ENCODE measurements at places on chromosomes 11 and 22.

DNA sequence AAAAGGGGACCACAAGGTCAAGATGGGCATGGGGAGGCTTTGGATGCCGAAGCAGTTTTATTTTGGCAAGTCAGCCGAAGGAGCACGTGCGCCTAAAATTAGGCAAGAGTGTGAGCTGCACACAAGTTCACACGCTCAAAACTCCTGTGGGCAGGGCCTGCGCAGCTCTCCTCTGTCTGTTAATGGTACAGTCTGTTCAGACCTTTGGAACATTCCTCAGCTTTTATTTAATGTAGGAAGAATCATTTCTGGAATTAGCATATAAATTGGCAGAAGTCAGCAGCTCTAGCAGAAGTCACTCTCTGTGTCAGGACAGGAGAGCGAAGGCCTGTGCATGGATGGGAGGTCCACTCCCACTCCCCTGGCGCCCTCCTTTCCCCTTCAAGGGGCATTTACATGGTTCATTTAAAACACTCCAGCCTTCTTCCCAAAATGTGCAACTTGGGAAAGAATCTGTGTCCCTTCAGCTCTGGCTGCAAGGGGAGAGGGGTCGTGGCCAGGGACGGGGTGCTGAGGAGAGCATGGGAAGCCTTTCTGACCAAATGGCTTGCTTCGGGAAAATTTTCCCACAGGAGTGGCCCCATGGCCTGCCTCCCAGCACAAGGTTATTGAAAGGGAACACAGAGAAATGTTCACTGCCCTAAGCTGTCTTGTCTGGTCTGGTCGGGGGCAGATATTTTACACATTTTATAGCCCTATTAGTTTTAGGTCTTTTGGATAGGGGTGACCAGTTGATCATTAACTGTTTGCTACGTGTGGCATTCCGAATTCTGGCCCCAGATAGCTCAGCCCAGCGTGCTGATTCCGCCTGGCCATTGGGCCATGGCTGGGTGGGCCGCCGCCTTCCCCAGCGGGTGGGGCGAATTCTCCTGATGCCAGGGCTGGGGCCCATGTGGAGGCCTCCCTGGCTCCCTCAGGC, 43.9 kb upstream of the SMIM38 start:
- no peak for DNase-seq

- no peak for DNase-seq
Measured at GRCh38 chr11:65279741-65280440, 18.1 kb downstream of the POLA2 start.

DNA sequence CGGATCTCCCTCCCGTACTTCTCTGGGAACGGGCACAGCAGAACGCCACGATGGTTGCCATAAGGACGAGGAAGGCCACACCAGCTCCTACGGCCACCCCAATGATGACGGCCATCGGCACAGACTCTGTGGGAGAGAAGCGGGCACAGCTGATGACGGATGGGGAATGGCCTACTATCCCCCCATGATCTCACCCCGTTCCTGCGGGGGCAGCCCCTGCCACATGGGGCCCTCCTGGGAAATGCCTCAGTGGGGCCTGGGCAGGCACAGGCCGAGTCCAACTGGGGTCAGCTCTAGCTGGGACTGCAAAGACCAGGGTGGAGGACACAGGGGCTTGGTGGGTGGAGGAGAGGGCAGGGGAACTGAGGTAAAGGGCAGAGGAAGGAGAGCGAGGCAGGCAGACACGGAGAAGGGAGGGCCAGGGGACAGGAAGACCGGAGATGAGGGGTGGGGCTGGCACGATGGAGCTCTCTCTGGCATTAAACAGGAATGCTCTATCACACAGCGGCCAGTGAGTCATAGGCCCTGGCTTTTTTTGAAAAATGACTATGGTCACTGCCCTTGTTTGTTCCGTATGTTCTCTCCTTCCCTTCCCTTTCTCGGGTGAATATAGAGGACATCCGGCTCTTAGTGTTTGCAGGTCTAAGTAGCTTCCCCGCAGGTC, 76.0 kb downstream of the ST3GAL4 start:
- no peak for DNase-seq

DNA sequence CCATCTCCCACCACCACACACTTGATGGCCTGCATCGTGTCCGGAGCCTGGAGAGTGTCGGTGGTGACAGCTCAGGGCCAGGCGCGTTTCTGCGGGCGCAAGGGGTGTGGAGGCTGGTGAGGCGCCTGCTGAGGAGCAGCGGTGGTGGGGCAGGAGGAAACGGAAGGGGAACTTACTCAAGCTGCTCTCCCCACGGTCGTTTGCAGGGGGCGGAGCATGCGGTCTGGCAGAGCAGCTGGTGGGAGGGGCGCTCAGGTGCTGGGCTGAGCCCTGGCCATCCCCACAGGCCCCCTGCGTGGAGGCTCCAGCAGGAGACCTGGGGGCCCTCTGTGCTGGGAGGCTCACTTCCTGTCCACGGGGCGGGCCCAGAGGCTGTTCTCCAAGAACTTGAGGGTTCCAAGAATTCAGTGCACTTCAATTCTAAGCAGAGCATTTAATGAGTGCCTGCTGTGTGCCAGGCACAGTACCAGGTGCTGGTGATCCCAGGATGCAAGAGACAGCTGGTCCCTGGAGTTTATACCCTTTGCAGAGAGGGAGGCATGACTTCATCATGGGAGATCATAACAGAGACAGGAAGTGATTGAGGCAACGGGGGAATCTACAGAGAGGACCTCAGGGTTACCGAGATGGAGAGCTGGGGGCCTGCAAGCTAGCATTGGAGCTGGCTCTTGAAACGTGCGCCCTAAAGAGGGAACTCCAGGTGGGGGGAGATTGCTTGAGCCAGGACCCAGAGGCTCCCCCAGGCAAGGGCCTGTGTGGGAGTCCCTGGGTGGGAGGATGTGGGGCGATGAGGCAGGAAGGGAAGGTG, at the start of gene RAC2:
Gene RAC2 (minus strand): TSS at position 156 of the 808 bp plus-strand sequence. CDS start 121 bp downstream, at position 35.
- peak; percentile 26 for DNase-seq

- no peak for DNase-seq
Measured at GRCh38 chr11:112831969-112832766, 129.1 kb upstream of the NCAM1 start.

- no peak for DNase-seq
Measured at GRCh38 chr22:35156945-35157344, 91.0 kb downstream of the ISX start.

DNA sequence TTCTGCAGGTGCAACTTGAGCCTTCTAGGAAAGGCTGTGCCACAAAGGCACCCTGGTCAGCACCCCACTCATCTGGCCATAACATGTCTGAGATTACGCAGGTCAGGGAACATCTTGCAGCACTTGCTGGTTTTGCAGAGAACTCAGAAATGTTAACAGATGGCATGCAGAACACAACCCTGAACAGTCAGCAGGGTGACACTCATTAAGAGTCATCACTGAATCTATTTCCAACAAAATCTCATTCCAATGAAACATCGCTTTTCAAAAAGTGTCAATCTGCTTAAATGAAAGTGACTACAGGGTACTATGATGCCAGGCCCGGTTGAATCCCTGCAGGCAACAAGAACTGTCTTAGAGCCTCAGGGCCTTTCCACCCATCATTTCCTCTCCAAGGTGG, 369.8 kb upstream of the CCDC90B start:
- no peak for DNase-seq

DNA sequence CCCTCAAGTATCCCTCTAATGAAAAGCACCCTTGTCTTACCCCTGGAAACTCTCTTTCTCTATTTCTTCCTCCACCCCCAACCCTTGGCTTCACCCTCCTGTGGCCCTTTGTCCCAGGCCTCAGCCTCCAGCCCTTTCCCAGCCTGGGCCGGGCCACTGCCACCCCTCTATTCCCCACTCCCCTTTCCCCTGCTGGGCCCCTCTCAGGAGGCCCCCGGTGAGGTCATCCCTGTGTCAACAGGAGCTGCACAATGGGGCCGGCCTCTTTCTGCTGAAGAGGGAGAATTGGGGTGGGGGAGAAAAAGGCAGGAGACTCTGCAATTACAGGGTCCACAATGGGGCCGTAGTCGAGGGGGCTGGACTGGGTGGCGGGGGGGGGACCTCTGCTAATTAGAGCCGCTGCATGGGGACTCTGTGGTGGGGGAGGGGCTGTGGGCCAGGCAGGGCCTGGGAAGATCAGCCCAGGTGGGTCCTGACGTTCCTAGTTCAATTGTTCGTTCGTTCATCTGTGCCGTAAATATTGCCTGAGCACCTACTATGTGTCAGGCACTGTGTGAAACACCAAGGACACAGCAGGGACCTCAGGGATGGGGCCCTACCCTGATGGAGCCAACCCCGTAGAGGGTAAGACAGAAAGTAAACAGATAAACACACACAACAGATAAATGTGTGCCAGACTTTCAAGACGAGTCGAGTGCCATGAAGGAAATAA, 18.5 kb upstream of the MPPED1 start:
- no peak for DNase-seq

GRCh38 chr22:39277142-39277607, 32.4 kb upstream of the PDGFB start:
- DNase-seq, result no peak

- DNase-seq, result no peak
Measured at GRCh38 chr11:57335023-57335342, 709 bp downstream of the SSRP1 start.

DNA sequence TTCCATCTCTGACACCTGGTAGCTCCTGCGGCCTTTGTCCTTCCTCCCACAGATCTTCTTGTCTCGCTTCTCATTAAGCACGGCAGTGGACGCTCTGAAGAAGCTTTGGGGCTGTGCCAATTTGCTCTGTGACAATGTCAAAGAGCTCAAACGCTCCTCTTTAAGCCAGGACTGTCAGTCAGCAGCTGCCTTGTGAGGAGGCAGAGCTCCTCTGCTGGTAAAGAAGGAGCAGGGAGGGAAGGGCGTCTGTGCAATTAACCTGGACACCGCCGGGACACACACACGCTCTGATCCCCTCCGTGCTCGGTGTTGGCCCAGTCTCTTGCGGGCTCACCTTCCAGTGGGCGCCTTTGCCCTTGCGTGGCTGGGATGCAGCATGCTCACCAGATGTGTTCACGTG, 373.9 kb downstream of the BRD1 start:
- DNase-seq, result no peak

DNA sequence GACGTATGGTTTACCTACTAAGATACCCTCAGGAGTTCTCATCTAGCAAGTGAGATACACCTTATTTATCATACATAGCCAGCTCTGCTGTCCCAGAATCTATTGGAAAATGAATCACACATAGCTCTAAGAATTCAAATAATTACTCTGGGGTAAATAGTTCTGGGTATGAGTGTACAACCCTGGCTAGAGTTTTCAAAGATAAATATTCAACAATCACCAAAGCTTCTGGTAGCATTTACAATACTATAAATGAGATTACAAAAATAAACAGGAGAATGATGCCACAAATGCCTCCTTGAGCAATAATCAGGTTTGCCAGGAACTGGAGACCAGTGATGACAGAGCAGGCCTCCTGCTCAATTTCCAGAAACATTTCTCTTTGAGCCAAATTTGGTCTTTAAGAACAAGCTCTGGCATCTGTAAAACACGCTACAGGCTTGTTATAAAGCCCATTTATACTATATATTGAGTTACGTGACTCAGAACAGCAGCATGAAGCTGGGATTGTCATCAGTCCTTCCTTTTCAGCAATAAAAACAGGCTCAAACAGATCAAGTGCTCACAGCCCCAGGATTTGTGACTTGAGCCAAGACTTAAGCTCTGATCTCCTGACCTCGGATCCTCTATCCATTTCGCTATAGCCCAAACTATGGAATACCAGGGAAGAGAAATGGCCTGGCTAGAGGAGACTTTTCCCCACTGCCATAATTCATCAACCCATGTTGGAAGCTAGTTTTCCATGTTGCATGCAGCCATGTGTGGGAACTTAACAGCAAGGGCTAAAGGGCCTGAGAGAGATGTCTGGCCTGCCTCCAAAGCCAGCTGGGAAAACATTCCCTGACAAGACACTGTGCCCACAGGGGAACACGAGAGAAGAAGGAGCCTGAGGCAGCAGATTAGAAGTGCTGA, 19.7 kb downstream of the RAB30 start:
- DNase-seq, result peak; percentile 56

DNA sequence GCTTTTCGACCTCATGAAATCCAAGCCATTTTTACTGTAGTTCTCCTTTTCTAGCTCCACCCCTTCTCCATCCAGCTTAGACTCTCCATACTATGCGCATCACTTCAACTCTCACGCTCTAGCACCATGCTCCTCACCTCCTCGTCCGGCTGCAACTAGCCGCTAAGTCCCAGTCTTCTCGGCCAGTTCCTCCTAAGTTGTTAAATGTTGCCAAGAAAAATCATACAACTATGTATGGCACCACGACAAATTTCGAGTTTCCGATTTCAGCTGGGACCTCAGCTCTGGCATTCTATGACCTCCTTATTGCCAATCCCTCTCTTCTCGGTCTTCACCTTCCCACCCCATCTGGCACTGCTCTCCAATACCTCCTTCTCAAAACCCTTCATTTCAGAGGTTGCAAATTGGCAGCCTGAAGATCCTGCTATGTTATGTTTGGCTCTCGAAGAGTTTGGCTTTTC, 1.0 kb downstream of the ZNF70 start:
- DNase-seq, result no peak

- DNase-seq, result no peak
Measured at GRCh38 chr22:20089226-20089976, 9.4 kb downstream of the DGCR8 start.

DNA sequence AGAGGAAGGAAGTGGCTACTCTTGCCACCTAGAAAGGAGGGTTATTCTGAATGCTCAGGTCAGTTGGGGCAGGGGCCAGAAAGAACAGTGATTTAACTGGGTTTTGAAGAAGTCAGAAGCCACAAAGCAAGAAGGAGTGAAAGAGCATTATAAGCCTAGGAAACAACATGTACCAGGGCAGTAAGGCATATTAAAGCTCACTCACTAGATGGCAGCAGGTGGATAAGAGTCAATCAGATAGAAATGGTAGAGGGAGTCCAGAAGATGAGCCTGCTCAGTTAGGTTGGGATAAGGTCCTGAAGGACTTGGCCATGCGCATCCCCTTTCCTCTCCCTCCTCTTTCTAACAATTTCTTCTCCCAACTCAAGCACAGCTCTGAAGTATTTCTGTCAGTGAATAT, 22.0 kb upstream of the PATE1 start:
- no peak for DNase-seq

DNA sequence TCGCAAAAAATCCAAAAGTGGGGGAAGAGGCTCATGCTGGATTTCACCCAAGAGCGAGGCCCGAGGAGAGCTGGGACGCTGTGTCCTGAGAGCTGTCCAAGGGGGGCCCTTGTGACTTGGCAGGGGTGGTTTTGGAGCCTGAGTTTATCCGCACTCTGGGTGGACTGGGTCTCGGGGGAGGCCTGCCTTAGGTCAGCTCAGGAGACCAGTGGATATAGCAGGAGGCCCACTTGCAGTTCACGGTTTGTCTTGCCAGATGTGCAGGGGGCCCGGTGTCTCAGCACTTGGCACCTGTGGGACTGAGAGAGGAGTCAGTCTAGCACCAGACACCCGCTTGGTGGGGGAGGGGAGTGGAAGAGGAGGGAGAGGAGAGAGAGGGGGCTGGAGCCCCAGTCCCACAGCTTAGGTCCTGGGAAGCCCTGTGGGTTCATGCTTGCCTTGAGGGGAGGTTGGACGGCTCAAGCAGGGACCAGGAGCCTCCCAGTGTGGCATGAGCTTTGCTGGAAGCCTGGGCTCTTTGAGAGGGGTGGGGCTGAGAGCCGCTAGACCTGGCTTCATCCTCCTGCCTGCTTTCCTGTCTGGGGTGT, 33.4 kb downstream of the PARVB start:
- DNase-seq, result peak; percentile 94

GRCh38 chr11:79363256-79363655, 77.6 kb downstream of the TENM4 start:
- DNase-seq, result no peak

- DNase-seq, result no peak
Measured at GRCh38 chr22:43851058-43851978, 11.0 kb downstream of the SULT4A1 start.

GRCh38 chr11:68998390-68998911, 14.6 kb downstream of the MRGPRF start:
- DNase-seq, result no peak

Data from thyroid gland (tissue), 4 donors.